ENCODE measurements at places on chromosomes 2 and 18. TPM values are rescaled to one million over a fixed set of nuclear protein-coding genes. Genes with fewer than 3 reads are reported as not detected.

GRCh38 chr2:209253544-209253943 lies 170.3 kb upstream of the MAP2 start:
- no peak for DNase-seq

DNA sequence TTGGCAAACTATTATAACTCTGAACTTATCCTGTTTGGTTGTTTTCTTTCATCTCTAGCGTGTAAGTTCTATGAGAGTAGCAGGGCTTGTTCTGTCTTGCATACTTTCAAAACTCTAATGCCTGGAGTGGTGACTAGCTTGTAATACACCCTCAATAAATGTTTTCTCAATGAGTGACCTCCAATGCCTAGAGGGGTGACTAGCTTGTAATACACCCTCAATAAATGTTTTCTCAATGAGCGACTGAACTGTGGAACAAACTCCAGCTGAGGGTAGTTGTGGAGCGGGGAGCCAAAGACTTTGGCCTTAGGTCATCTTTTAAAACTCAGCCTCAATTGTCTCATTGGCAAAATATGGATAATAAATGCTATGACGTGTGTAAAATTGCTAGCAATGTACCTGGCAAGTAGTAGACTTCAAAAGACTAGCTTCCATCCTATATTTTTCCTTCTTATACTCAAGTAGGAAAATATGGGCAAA lies 1.8 kb downstream of the GPD2 start:
- peak; percentile 74 for DNase-seq

DNA sequence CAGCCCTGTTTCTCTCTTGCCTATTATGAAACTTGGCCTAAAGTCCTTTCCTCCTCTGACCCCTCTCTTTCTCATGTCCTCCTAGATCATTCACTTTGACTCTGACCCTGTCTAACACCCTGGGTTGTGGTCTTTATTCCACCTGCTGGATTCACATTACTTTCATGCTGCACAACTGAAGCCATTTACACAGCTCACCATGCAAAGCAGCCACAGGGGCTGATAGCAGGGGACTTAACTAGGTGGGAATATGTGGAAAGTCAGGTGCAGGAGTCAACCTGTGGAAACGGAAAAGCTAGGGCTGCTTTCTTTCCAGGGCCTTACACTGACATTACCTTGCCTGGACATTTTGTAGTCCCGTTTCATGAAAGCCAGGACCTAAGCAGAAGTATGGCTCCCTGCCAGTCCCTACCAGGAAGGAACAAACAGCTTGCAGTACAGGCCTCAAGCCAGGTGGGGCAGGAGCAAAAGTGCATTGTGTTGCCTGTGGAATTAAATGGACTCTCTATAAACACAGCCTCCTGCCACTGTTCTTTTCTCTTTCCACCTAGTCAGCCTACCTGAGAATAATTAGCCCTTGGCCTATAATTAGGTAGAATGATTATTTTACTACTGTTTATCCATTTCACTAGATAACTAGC lies 11.8 kb downstream of the MAPRE3 start:
- DNase-seq = peak; percentile 76

- no peak for DNase-seq
These were observed 29.2 kb upstream of the CTAGE1 start for GRCh38 chr18:22446911-22447310.

DNA sequence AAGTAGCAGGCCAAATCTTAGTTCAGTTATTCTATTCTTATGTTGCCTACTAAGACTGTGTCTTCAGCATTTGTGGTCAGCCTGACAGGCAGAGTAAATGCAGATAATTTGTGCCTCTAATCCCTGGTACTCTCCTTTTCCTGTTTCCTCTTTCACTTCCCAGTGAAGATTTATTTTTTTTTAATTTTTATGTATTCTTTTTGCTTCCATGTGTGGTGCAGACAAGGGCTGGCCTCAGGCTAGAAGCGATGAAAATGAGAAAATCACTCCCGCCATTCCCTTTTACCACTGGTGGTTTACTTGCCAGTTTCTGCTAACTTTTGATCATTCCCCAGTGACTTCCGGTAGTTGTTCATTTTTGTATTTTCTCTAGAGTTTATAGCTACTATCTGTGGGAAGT lies 30.9 kb downstream of the DSEL start:
- DNase-seq = no peak

Gene MAP2
- total RNA-seq = 16.2 TPM

GRCh38 chr2:203904022-203904421 lies 32.5 kb upstream of the ICOS start:
- DNase-seq = no peak

- DNase-seq = no peak
These were observed 115.5 kb downstream of the HDAC4 start for GRCh38 chr2:239285071-239285931.

DNA sequence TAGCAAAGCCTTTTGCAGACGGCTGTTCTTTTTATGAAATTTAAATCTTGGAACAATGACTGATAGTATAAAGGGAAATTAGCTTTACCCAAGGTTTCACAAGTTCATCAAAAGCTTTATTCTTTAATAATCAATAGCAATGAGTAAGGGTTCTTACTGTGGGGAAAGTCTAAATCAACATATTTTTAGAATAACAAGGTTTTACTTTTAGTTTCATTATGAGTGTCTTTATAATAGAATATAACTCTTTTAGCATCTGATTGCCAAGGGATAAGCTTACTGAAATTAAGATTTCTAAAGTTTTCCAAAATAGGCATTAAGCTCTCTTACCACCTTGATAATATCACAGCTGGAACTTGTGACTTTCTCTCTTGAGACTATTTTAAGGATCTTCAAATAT lies 1489.7 kb downstream of the LRP1B start:
- no peak for DNase-seq

- no peak for DNase-seq
These were observed 679.3 kb downstream of the NR4A2 start for GRCh38 chr2:155653176-155653575.

DNA sequence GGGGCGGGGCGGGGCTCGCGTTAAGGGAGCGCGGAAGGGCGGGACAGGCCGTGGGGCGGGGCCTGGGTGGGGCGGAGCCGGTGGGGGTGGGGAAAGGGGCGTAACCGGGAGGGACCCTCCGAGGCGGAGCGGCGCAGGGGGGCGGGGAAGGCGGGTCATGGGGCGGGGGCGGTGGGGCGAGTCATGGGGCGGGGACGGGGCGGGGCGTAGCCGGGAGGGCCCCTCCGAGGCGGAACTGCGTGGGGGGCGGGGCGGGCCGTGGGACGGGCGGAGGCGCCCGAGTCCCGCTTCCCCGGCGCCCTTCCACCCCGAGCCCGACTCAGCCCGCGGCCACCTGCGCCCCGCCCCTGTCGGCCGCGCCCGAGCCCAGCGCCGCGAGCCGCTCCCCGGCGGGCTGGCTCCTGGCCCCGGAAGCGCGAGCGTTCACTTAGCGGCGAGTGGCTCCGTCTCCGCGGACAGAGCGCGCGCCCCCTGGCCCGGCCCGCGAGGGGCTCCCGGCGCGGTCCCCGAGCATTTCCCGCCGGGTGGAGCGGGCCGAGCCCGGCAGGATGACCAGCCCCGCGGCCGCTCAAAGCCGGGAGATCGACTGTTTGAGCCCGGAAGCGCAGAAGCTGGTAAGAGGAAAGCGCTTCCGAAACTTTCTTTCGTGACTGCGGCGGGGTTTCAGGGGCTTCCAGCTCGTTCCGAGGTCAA lies 64.7 kb downstream of the LRRFIP1 start:
- peak; percentile 91 for DNase-seq

DNA sequence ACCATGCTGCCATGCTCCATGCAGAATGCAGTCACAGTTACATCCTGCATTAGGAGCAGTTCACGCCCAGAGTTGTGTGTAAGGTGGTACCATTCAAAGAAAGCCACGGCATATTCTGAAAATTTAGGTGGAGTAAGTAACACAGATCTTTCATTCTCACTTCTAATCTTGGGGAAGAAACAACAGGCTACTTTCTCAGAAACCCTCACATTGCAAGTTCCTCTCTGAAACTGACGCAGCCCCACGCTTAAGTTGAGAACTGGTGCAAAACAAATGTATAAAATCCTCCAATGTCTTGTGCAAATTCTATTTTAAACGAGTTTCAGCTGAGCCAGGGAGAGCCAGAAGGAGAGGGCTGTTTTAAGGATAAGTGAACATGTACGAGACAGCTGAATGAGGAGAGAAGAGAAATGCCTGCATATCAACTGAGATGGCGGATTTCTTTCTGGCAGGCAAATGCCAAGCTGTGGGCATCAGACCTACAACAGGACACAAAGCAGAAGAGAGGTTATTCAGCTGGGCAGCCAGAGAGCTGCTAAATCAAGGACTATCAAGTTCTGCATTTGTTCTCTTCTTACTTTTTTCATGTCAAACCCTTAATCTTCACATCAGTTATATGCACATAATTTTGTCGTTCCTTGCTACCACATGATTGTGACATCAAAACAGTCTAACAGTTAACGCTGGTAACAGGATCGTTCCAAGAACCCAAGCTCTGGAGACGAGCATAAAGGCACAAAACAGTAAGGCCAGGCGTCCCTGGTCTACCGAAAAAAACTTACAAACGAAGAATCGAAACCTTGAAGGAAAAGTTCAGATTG lies 6.4 kb downstream of the ARL4C start:
- no peak for DNase-seq

GRCh38 chr2:73489053-73489452 lies 103.4 kb downstream of the ALMS1 start:
- no peak for DNase-seq

- DNase-seq = peak; percentile 4
These were observed 62.5 kb downstream of the REEP1 start for GRCh38 chr2:86274918-86275275.

Gene CCL20
- 18.0 TPM for total RNA-seq

Gene B3GNT7
- not detected for total RNA-seq

DNA sequence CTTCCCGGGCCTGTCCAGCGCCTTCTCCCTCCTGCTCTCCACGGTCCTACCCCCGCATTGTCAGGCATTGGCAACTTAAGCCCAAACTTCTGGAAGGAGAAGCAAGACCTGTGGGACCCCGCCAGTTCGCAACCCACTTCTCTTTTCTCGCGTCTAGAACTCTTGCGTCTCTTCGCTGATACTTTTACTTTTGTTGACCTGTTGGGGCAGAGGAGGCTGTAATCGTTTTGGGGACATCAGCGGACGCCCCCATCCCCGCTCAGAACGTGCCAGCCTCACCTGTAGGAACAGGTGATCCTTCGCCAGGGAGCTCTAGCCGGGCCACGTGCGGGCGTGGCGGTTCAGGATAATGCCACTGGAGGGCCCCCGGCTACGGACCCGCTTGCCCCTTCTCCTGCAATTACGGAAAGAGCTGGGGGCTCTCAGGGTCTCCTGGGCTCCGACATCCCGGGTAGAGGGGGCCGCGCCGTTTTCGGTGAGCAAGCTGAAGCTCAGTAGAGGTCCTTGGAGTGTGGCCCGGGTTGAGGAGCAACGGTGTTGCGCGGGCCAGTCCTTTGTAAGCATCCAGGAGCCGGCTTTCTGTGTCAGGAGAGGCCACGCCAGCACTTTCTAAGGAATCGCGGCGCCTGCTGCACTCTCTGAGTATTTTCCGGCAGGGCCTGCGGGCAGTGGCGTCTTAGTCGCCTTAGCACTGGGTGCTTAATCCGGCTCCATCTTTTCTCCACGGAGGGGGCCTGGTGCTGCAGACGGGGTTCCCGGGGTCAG lies 1.6 kb downstream of the MTCL1 start:
- no peak for DNase-seq

Gene DSG4
- not detected for total RNA-seq

- DNase-seq = no peak
These were observed 22.6 kb downstream of the MYL12B start for GRCh38 chr18:3284501-3284900.

DNA sequence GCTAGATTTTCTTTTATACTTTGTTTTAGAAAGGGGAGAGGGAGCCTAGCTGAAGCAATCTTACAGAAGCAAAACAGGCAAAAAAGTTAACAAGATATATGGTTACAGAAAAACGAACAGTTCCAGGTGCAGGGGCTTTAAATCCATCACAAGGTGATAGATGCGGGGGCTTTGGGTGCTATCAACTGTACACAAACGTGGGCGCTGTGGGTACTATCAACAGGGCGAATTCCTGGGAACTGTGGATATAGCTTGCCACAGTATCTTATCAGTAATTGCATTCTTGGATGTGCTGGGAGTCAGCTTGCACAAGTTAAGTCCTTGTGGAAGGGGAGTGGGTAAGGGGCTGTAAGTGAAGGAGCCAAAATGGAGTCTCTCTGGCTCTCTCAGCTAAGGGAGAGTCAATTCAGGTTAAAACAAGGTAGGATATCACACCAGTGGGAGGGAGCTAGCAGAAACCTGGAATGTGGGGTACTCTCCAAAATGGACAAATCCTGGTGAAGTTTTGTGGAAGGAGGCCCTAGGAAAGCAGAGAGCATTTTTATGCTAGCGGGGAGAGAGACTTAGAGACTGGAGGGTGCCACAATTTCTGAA lies 325.8 kb upstream of the SPHKAP start:
- DNase-seq = no peak

DNA sequence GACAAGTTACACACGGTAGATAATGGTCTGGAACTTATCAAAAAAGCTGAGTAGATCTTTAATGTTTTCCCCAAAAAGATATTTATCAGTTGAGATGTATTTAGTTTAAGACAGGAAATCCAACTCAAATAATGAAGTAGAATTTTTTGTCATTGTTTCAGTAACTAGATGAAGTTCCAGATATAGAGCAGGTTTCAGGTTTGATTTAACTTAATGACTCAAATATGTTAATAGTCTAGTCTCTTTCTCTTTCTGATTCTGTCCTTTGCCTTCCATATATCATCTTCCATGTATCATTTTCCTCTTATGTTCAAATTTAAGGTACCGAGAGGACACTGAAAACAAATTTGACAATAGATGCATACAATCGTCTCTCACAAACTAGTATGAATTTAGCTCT lies 23.6 kb upstream of the DOCK10 start:
- no peak for DNase-seq

GRCh38 chr2:201467666-201468065 lies 16.1 kb downstream of the STRADB start:
- DNase-seq = no peak

GRCh38 chr2:219684721-219685689 lies 57.6 kb downstream of the SLC4A3 start:
- peak; percentile 95 for DNase-seq

- DNase-seq = no peak
These were observed 133.7 kb downstream of the ALPK2 start for GRCh38 chr18:58495207-58495606.

Gene ODC1
- total RNA-seq = 321 TPM

DNA sequence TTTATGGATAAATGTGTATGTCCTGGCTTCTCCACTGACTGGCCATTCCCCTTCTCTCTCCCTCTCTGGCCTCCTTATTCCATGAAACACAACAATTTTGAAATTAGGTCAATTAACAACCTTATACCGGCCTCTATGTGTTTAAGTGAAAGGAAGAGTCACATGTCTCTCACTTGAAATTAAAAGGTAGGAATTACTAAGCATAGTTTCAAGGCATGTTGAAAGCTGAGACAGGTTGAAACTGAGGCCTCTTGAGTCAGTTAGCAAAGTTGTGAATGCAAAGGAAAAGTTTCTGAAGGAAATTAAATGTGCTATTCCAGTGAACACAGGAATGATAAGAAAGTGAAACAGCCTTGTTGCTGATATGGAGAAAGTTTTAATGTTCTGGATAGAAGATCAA lies 69.7 kb downstream of the ADAM23 start:
- no peak for DNase-seq

DNA sequence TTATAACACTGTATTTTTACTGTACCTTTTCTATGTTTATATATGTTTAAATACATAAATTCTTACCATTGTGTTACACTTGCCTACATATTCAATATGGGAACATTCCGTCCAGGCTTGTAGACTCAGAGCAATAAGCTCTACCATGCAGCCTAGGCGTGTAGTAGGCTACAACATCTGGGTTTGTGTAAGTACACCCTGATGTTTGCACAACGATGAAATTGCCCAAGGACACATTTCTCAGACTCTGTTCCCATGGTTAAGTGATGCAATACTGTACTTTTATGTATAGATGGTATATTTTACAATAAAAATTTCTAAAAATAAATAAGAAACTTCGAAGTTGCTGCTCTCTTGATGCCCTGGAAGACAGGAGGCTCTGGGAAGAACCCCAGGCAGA lies 38.4 kb downstream of the YPEL5 start:
- DNase-seq = peak; percentile 96
